ENCODE measurements at places on chromosomes 12 and 14. TPM values are rescaled to one million over a fixed set of nuclear protein-coding genes. Genes with fewer than 3 reads are reported as not detected.

CCDC38 gene
- polyA plus RNA-seq, result not detected

COX8C gene
- polyA plus RNA-seq, result not detected

SUPT16H gene
- 40.6 TPM for polyA plus RNA-seq

TIGAR gene
- polyA plus RNA-seq, result 2.9 TPM

OAS2 gene
- 8.1 TPM for polyA plus RNA-seq

ABHD4 gene
- 20.3 TPM for polyA plus RNA-seq

HHIPL1 gene
- 0.51 TPM for polyA plus RNA-seq

NEUROD4 gene
- polyA plus RNA-seq, result not detected

TPPP2 gene
- polyA plus RNA-seq, result not detected

ACSS3 gene
- 8.2 TPM for polyA plus RNA-seq

LIN7A gene
- polyA plus RNA-seq, result 1.4 TPM

TAS2R14 gene
- polyA plus RNA-seq, result not detected

CLEC12A gene
- not detected for polyA plus RNA-seq

SIX1 gene
- polyA plus RNA-seq, result 0.10 TPM

TAS2R50 gene
- not detected for polyA plus RNA-seq

SERPINA9 gene
- not detected for polyA plus RNA-seq

DNAL1 gene
- 11.8 TPM for polyA plus RNA-seq

SLC17A8 gene
- not detected for polyA plus RNA-seq
